ENCODE measurements at places on chromosomes 5 and 9.

DNA sequence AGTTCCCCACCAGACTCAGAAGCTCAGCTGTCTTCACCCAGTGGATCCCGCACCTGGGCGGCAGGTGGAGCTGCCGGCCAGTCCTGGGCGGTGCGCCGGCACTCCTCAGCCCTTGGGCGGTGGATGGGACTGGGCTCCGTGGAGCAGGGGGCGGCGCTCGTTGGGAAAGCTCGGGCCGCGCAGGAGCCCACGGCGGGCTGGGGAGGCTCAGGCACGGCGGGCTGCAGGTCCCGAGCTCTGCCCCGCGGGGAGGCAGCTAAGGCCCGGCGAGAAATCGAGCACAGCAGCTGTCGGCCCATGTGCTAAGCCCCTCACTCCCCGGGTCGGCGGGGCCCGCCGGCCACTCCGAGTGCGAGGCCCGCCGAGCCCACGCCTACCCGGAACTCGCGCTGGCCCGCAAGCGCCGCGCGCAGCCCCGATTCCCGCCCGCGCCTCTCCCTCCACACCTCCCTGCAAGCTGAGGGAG lies 560.0 kb downstream of the BRINP1 start:
- no peak for DNase-seq

DNA sequence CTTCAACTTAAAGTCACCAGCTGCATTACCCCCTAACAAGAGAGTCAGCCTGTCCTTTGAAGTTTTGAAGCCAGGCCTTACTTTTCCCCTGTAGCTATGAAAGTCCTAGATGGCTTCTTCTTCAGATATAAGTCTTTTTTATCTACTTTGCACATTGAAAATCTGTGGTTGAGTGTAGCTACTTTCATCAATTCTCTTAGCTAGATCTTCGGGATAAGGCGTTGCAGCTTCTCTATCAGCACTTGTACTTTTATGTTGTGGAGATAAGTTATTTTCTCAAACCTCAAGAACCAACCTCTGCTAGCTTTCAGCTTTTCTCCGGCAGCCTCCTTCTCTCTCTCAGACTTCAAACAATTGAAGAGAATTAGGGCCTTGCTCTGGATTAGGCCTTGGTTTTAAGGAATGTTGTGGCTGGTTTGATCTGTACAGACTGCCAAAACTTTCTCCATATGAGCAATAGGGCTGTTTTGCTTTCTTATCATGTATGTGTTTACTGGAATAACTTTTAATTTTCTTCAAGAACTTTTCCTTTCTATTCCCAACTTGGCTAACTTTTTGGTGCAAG lies 21.6 kb downstream of the CATSPER3 start:
- no peak for DNase-seq

DNA sequence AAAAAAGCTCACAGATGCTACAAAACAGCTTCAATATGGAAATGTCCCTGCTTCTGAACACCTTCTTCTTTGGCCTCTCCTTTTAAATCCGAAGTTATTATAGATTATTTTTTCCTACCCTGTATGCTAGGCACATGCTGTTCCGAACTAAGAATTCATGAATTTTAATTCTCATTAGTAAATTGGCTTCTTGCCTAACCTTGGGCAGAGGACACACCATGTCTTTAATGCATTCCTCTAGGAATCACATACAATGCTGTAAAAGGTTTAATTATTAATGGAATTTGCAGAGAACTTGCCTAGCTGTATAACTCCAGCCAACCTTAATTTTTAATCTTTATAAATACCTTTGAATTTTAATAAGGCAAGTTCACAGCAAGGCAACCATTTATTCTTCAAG lies 234.4 kb downstream of the NTRK2 start:
- no peak for DNase-seq

DNA sequence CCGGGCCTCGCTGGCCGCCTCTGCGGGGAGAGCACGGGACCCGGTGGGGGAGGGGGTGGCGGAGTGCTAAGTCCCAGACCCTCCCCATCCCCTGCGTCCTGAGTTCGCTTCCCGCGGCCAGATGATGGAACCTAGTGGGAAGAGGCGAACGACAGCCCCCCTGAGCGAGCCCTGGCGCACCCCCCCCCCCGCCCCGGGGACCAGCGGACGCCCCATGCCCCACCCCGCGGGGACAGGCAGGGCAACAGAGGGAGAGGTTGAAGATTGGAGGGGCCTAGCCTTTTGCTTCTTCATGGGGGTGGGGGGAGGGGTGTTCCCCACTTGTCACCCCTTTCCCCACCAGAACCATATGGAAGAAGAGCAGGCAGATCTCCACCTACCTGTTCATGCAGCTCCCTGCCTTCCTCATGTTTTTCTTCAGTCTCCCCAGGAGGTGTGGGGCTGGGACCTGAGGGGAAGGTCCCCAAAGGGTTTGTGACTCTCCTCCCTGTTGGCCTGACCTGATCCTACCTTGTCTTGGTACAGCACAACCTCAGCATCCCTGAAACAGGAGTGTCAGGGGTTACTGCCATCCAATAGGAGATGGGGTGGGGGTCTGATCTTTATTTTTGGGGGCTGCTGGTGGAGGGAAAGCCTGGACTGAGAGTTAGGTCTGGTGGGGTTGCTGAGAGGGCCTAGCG lies 485 bp downstream of the FAM53C start:
- no peak for DNase-seq

DNA sequence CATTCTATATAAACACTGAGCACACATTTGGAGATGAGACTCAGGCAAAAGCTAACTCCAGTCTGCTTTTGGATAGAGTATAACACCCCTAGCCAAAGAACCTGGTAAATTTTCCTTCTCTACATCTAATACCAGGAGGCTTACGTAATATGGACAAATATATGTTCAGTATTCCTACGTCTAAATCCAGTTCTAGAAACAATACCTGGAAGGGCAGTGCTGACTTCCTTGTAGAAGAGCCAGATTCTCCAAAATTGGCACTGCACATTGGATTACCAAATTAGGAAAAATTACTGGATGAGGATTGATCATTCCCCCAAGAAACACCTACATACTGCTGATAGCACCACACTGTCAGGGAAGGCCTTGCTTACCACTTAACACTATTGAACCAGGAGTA lies 247.4 kb downstream of the SAXO1 start:
- DNase-seq = no peak

GRCh38 chr5:135881819-135882218 lies 13.8 kb downstream of the IL9 start:
- DNase-seq = no peak

GRCh38 chr9:124222918-124223720 lies 34.6 kb upstream of the NEK6 start:
- no peak for DNase-seq
